Kidney glomerular epithelial cell (primary cell): ENCODE measurements at places on chromosomes 2 and 18.

GRCh38 chr2:200670751-200671150 is 84.9 kb downstream of the AOX1 start:
- no peak for DNase-seq

DNA sequence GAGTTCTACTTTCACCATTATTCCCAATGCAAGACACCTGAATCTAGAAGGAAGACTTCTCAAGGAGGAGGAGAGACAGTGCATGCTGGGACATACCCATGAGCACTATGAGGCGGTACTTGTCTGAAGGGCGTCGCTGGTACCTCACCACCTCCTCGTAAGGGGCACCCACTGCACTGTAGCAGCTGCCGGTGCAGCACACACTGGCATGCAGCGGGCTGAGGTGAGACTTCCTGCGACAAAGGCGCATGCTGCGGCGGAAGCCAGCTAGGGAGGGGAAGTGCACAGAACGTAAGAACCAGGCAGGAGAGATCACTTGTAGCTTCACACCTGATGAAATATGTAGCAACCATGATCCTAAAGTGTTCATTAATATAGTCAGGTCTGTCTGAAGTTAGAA is 12.8 kb upstream of the TMEM237 start:
- DNase-seq = no peak

- no peak for DNase-seq
These were observed 708 bp upstream of the RIF1 start for GRCh38 chr2:151408788-151409600.

GRCh38 chr18:68484241-68484640 is 230.7 kb downstream of the TMX3 start:
- DNase-seq = no peak

DNA sequence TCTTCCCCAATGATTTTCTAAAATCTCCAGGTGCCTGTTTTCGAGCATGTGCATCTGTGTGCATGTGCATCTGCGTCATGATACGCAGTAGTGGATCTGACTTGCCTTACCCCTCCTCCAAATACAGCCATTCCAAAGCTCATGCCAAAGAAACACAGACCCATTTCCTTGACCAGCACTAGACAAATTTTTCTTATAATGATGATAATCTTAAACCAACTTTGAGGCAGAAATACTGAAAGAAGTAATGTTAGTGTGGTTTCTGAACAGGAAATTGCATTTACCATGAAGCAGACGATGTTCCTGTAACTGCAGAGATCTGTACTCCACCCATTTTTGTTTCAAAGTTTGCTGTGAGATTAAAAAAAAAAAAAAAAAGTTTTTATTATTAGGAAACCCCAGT is 25.6 kb downstream of the CYTIP start:
- no peak for DNase-seq

GRCh38 chr2:160666154-160667060 is 172.8 kb upstream of the RBMS1 start:
- DNase-seq = peak; percentile 94

- peak; percentile 73 for DNase-seq
These were observed 79.8 kb downstream of the VAPA start for GRCh38 chr18:9993521-9994025.

DNA sequence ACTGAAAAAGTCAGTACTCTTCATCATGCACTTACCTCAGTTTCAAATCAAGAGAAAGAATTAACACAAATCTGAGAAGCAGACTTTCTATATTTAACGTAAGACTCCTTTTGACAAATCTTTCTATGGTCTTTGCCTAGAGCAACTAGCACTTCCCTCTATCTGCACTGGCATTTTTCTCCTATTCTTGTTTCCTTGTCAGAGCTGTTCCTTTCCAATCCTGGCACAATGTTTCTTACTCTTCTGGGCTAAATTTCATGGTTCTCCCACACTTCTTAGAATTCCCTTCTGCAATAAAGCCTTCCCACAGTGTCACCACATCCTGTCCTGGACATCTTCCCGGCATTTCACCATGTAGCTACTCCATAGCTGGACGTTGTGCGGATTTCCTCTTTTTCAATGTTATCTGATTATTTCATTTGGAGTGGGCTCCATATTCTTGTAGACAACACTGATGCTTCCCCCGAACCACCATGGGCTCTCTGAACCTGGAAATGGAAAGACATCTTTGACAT is 144.7 kb upstream of the CTNNA2 start:
- no peak for DNase-seq

DNA sequence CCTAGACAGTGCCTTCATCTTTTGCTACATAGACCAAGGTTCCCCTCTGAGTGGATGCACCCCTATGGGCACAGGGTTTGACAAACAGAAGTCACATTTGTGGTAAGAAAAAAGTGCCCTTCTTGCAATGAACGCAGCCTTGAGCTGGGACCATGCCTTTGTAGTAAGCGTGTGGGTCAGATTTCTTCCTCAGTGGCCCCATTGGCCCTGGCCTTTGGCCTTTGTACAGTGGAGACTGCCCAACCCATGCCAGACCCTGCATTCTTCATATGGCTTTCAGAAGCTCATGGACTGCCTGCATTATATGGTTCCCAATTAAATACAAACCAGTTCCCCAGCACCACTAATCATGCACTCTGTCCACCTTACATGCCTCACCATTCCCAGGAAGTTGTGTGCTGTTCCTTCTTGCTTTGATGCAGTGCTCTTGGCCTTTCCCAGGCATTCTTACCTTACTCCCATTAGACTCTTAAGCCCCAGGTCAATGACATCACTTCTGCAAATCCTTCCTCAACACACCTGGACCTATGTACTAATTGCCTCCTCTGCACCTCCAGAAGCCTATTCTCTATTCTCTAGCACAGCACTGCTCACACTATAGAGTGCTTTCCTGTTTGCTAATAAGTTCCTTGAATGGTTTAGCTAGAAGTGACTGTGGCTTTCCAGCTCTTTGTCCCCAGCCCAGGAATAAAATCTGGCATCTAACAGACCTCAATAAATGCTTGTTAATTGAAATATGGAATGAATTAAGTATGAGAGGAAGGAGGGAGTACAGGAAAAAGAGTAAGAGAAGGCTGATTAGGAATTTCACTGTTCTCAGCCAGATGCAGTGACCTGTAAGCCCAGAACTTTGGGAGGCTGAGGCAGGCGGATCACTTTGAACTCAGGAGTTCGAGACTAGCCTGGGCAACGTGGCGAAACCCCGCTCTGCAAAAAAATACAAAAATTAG is 60.2 kb downstream of the TMEM247 start:
- no peak for DNase-seq

DNA sequence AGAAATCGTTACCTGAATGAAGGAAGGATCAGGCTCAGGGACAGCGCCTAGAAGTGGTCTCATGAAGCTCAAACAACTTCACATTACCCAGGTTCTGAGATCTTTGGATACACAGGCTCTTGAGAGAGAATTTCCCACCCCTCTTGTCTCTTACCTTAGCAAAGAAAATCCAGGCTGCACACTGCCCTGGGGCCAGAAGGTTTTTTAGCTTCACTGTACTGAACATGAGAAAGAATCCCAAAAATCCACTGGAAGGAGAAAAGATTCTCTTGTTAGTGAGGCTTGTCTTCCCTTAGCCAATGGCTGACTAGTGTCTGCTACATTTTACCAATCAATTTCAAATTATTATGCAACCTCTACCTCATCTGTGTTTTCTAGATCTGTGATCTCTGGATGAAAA is 101.0 kb upstream of the RIOK3 start:
- no peak for DNase-seq

DNA sequence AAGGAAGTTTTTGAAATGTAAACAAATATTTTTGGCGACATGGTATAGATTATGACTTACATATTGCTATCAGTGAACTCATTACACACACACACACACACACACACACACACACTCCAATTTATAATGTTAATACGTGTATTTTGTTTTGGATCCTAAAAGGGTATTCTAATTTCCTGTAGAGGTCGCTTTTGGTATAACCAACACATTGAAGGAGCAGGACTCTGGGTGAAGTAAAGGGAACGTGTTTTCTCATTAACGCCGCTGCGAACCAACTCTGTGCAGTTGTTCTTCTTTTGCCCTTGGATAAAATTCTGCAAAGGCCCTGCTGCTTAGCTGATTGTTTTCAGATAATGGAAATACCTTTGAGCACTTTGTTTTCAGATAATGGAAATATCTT is 190.4 kb downstream of the PMAIP1 start:
- peak; percentile 8 for DNase-seq

DNA sequence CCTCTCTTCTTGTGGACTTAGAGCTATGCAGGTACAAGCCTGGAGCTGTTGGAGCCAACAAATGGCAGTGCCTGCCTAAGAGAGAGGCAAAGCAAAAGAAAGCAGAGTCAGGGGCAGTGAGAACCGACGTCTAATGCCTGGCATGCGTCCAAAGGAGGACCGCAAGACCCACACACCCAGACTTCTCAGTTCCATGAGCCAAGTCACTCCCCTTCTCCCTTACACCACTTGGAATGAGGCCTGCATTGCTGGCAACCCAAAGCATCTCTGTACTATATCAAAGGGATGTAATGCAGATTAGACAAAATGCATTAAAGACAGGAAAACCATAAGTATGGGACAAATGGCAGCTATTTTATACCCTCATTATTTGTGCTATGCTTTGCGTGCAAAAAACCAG is 49.9 kb upstream of the RNU4ATAC start:
- peak; percentile 23 for DNase-seq

GRCh38 chr2:38602136-38602731 is 494 bp downstream of the HNRNPLL start:
- no peak for DNase-seq

DNA sequence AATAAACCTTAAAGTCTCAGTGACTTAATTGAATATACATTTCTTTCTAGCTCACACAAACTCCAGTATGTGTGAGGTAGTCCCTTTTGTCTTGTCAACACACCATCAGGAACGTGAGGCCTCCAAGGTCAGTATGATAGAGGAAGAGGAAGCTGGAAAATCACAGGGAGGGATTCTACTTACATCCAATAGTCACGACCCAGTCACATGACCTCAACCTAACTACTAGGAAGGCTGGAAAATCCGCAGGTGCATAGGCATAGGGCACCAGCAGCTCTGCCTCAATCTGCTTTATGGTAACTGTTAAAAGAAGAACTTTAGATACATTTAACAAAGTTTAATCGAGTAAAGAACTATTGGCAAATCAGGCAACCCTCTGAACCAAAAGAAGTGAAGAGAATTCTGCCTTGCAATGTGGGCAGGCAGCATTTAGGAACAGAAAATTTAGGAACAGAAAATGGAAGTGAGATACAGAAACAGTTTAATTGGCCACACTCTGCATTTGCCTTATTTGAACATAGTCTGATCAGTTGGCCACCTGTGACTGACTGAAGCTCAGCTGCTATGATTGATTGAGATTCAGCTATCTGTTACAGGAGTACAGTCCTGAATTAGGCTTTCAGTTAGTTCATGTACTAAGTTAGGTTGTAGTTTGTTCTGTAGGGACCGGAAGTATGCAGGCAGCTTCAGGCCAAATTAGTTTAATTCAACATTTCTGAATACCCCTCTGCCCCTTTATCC is 165.0 kb upstream of the PARD3B start:
- no peak for DNase-seq

DNA sequence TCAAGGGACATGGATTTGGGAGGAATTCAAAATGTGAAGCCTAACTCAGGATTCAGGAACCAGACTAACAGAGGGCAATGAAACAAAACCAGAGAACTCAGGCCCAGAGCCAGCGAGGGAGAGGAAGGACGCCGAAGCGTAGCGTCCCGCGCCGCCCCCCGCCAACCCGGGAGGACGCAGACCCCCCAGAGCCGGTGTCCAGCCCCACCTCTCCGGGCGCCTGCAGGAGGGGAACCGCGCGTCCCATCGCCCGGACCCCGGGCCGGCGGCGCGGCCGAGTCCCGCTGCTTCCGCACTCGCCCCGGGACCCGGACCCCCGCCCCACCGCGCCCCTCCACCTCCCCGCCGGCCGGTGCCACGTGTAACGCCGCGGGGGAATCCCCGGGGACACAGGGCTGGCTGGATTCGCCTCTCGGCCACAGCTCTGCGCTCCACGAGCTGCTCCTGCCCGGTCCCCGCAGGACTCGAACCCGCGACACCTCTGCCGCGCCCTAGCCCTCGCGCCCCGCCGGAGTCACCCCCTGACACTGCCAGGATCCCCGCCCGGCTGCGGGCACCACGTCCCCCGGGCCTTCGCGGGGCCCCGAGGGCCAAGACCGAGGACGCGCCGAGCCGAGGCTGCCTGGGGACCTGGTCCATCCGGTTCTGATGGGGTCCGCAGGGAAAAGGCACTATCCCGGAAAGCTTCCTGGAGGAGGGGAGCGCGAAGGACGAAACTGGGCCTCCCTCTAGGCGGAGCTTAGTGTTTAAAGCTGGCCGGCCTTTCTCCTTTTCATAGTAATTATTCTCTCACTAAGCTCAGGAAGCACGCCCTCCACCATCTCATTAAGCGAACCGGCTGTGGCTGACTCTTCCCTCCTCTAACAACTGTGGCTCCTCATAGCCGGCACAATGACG is 40.4 kb upstream of the FAM124B start:
- DNase-seq = no peak

GRCh38 chr18:40864846-40865245 is 1090.2 kb upstream of the PIK3C3 start:
- no peak for DNase-seq

DNA sequence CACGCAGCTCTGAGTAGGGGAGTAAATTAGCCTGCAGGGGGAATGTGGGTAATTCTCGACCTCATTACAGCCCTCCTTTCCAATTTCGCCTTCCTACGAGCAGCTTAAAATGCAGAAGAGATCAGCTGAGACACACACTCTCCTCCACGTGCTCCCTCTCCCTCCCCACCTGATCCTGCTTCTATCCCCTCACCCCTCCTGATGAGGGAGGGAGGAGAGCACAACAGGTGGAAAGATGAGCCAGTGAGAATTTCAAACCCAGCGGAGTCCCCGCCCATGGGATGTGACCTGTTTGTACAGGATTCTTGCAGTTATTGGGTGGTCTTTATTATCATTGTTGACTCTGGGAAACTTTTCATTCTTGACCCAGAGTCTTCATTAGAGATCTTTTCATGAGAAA is 35.5 kb downstream of the DDX18 start:
- no peak for DNase-seq

- DNase-seq = peak; percentile 47
These were observed 31.9 kb upstream of the NRP2 start for GRCh38 chr2:205650450-205650849.

GRCh38 chr2:15734674-15735483 is 143.2 kb downstream of the DDX1 start:
- peak; percentile 30 for DNase-seq
